ENCODE measurements at places on chromosomes 7 and 10. TPM values are rescaled to one million over a fixed set of nuclear protein-coding genes. Genes with fewer than 3 reads are reported as not detected.

GRCh38 chr10:3774018-3774813 is 10.8 kb downstream of the KLF6 start:
- DNase-seq, result no peak

GRCh38 chr7:30887464-30887872 is 24.2 kb upstream of the AQP1 start:
- DNase-seq, result no peak

GRCh38 chr10:86691333-86692022 is 23.2 kb downstream of the LDB3 start:
- DNase-seq, result no peak

Gene CALML5
- not detected for polyA plus RNA-seq

Gene ENTPD1
- 0.07 TPM for polyA plus RNA-seq

GRCh38 chr10:132521466-132522102 is 16.0 kb upstream of the INPP5A start:
- no peak for DNase-seq

Gene CPN1
- not detected for polyA plus RNA-seq

GRCh38 chr10:42802876-42803275 is 20.3 kb downstream of the BMS1 start:
- DNase-seq, result no peak

DNA sequence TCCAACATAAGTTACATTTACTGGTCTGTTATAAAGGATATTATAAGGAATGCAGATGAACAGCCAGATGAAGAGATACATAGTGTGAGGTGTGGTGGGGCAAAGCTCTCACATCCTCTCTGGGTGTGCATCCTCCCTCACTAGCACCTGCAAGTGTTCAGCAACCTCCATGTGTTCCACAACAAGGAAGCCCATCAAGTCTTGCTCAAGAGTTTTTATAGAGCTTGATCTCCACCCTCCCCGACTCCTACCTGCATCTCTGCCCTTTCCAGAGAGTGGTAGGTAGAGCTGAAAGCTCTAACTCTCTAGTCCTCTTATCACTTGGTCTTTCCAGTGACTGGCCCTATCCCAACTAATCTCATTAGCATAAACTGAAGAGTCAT is 12.5 kb upstream of the GHITM start:
- no peak for DNase-seq

GRCh38 chr7:80785961-80786536 is 132.8 kb downstream of the SEMA3C start:
- no peak for DNase-seq

Gene CHN2
- not detected for polyA plus RNA-seq

Gene CCL24
- polyA plus RNA-seq, result not detected

Gene CADPS2
- polyA plus RNA-seq, result 0.35 TPM

DNA sequence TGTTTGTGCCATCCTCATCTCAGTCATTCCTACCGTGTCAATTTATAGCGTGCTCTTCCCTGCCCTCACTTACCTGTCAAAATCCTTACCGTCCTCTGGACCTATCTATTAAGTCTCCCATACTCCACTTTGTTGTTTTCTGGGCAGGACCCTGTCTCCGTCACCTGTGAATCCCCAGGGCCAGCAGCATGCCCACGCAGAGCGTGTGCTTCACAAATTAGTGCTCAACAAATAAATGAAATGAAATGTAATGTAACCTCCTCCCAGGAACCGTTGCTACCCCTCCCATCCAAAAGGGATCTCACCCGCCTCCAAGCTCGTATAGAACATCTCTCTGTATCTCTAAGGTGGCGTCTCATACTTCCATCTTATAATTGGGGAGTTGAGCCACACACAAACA is 589.9 kb upstream of the MGMT start:
- DNase-seq, result no peak

GRCh38 chr7:121082400-121083101 is 94.0 kb downstream of the CPED1 start:
- no peak for DNase-seq

DNA sequence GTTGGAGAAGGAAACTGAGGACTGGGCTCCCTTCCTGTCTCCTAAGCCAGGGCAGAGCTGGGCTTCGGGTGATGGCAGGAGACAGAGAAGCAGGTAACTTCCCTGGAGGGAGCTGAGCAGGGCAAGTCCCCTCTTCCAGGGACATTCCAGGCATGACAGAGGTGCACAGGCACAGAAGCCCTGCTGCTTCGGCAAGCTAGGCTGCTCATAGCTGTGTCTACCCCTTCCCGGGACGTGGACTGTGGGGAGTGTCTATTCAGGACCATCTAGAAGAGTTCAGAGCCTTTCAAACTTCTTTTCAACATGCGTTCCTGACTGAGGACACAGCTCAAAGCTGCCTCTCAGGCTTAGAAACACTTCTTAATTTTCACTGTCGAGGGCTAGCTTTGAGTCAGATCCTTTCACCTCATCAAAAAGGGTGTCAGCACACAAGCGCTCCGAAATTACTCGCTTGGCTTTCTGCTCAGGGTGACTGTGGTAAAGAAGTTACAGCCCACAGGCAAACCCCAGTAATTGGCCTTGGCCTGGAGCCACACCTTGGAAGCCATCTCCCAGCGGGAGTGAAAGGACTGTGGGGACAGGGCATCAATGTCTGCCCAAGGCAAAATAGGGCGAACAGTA is 63.7 kb upstream of the STEAP1B start:
- DNase-seq, result no peak
